Common myeloid progenitor, CD34-positive (primary cell): ENCODE measurements at places on chromosomes 3 and 15.

- DNase-seq, result no peak
Observed at GRCh38 chr3:24780991-24781390, 286.3 kb upstream of the THRB start.

DNA sequence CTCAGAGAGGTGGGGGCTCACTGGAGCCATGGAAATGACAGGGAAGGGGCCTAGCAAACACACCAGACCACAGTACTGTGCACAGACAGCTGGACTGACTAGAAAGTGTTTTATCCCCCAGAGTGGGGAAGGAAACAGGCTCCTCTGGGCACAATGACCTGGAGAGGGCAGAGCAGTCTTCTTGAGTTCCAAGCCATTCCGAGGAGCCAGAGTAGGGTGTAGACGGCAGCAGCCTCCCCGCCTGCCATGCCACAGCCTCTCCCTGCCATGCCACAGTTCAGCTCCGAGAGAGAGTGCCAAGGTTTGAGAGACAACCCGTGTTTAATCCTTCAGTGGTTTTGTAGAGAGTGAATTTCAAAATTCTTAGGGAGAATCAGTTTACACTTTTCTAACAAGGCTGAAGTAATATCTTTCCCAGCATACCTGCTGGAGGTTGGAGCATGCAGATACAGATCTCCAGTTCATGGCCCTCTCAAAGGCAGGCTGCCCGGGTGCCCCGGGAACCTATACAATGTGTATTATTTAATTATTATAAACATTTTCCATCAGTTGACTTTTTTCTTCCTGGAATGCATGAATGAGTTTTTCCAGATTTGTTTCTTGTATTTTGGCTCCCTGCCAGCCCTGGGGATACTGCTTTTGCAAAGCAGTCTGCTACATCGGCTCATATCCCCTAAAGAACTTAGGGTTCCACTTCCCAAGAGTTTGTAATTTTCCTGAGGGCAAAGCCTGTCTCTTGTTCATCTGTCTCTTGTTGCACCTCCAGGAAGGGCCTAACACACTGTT lies 3.2 kb downstream of the PODXL2 start:
- no peak for DNase-seq

GRCh38 chr3:185734725-185735096 lies 90.1 kb downstream of the IGF2BP2 start:
- no peak for DNase-seq

- no peak for DNase-seq
Observed at GRCh38 chr3:17232442-17232841, 347.7 kb downstream of the PLCL2 start.

DNA sequence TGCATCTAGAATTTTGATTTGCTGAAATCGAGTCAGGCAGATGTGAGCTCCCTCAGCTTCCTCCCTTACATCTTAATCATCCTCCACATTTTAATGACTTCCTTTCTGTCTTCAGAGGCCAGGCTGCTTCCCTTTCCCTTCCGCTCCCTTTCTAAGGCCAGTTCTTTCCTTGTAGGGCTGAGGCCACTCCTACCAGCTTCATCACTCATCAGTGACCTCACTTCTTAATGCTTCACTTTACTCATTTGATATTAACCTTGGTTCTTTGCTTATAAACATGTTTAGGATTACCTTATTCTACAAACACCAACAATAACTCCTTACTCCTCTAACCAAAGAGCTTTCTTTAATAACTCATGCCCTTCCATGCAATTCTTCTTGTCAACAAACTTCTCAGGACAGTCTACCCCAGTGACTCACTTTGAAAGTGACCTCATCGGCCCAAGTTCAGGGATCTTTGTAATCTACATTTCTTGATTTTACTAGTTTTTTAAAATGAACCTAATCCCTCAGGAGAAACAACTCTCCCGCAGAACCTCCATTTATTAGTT lies 23.9 kb downstream of the ILDR1 start:
- DNase-seq, result peak; percentile 71

GRCh38 chr3:29852767-29853166 lies 571.9 kb downstream of the RBMS3 start:
- DNase-seq, result no peak

GRCh38 chr3:156413293-156413892 lies 141.5 kb downstream of the SSR3 start:
- no peak for DNase-seq

- no peak for DNase-seq
Observed at GRCh38 chr3:193974191-193974652, 161.7 kb upstream of the HES1 start.

DNA sequence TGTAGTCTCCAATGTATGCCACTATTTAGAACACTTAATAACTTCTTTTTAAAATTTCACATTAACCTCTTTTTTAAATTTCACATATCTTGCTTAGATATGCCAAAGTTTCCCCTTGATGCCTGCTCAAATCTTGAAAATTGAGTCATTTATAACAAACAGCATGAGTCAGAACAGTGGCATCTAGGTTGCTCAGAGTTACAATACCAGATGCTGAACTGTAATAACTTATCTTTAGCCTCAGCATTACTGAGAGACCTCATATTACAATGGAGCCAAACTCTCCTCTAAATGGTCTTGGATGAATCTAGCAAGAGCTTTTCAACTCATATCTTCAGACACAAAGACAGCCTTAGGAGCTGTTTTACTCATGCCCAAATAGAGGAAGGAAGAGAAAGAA lies 439.3 kb upstream of the ARPP21 start:
- DNase-seq, result no peak

GRCh38 chr3:172246107-172246844 lies 202.0 kb downstream of the GHSR start:
- DNase-seq, result no peak

GRCh38 chr15:99335508-99335907 lies 84.2 kb downstream of the LRRC28 start:
- no peak for DNase-seq

DNA sequence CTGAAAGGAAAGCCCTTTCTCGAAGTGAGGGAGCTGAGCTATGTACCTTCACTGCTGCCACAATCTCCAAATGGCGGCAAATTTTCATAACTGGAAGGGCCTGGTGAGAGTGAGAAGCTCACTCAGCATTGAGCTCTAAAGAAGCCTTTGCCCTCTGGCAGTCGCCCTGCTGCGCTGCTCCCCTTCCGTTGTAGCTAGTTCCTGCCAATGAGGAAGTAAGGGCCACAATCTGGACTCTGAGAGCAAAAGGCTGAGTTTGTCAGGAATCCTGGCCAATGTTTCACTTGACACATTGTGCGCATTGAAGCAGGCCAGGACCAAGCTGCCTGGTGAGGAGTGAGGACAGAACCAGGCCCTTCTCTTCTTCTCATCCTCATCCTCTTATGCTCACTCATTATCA lies 579.5 kb downstream of the PDCD6IP start:
- no peak for DNase-seq

DNA sequence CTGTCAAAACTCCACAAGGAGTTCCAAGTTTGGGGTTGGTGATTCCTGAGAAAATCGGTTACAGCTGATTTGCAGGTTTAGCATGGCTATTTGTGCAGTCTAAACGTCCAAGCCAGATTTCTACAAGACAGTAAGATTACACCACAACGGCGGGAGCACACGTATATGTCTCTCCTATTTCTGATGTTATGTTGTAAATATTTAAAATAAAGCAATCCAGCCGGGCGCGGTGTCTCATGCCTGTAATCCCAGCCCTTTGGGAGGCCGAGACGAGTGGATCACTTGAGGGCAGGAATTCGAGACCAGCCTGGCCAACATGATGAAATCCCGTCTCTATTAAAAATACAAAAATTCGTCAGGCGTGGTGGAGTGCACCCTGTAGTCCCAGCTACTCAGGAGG lies 106.8 kb upstream of the IGF1R start:
- no peak for DNase-seq

DNA sequence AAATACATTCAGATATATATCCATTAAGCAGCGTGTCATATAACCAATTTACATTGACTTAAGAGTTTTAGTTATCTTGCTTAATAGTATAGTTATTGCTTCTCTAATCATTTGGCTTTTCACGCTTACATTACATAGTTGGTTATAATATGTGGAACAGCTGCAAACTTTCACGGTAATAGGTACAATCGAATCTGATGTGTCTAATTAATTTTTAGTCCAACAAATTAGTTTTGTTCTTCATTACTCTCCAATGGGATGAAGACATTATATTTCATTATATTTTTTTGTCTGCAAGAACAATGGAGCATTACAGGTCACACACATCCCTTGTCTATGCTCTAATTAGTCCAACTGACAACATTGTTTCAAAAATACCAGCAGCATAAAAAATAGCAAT lies 546.3 kb downstream of the ROBO2 start:
- no peak for DNase-seq

DNA sequence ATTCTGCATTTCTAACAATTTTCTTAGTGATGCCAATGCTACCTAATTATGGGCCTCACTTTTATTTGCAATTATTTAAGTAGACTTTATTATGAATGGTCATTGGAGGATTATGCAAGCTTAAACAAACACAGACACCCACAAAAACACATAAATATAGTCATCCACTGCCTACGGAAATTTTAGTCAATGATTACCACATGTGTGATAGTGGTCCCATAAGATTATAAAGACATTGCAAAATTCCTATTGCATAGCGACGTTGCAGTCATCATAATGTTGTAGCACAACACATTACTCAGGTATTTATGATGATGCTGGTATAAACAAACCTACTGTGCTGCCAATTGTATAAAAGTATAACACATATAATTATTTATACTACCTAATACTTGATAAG lies 247.8 kb upstream of the ALCAM start:
- DNase-seq, result no peak

GRCh38 chr15:74173380-74174218 lies at the start of gene ISLR:
TSS of gene ISLR (plus strand) at chr15:74173710. CDS start at chr15:74174859, 1,149 bp downstream.
- DNase-seq, result peak; percentile 13

DNA sequence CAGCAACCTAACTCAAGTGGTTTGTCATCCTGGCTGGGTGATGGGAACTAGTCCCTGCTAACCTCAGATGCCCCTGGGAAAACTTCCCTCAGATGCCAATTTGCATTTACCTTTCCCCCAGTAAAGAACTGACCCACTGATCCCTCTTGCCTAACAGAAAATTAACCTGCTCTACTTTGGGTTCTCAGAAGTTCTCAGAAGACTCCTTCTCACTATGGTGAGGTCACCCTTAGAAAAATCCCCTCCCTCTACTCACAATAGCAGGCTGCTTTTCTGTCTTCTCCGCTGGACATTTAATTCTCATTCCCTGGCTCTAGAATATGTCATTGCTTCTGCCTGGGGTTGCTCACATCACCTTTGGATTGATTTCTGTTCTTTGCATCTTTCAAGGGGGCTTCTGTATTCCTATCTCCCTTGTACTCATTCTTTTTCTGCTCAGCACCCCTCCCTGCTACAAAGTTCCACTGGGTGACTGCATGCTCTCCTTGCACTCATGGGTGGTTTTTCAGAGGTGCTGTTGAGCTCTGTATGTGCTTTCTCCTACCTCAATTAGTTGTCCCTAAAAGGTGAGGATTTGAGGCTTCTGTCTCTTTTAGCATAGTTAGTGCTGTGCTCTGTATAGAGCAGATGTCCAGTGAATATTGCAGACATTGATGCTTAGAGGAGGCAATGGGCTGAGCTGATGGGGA lies 869 bp downstream of the PLA1A start:
- no peak for DNase-seq

DNA sequence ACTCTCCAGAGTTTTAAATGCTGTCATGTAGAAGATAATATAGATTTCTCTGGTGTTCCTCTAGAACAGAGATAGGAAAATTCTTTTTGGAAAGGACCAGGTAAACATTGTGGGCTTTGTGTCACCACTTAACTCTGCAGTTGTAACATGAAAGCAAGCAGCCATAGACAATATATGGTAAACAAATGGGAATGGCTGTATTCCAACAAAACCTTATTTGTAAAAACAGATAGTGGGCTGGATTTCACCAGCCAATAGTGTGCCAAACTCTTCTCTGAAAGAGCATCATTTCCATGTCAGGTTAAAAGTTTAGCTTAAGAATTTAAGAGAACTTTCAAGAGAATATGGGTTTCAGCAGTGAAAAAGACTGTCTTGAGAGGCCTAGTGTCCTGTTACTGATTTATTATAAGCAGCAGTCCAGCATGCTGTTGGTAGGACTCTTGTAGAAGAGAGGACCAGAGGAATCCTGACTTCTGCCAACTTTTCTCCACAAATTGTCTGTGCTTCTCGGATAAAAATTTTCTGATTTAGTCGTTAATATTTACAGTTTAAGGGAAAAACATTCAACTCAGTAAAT lies 107.7 kb downstream of the TCF12 start:
- no peak for DNase-seq

GRCh38 chr3:22922317-22922716 lies 280.8 kb upstream of the UBE2E2 start:
- DNase-seq, result peak; percentile 10

DNA sequence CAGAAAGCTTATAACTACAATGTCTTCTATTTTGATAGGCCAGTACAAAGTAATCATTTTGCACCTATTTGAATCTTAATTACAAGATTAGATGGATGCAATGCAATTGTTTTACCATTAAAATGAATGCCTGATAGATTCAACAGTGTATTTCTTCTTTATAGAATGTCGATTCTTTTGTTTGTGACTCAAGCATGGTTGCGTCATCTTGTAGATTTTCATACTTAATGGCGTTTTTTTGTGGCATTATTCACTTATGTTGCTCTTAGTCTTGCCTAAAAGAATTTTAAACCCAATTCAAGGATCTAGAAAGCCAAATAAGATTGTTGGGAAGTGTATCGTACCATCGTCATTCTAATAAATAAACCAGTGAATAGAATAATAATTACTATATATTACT lies 21.4 kb downstream of the ZBTB38 start:
- DNase-seq, result no peak

DNA sequence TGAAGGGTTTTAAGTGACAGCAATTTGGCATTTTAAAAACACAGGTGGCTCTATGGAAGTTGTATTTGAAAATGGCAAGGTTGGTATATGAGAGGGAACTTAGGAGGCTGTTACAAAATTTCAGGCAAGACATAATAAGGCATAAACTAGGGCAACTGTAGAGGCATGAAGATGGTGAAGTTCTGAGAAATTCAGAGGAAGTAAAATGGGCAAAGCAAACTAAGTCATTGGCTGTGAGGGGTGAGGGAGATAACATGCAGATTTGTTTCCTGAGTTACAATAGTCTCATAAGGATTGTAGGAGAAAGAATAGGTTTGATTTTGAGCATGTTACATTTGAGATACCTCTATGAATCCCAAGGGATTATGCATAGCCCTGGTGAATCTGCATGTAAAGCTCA lies 302.9 kb upstream of the ARHGEF26 start:
- no peak for DNase-seq

GRCh38 chr3:162992741-162993140 lies 1496.1 kb downstream of the OTOL1 start:
- DNase-seq, result no peak

- no peak for DNase-seq
Observed at GRCh38 chr3:153621953-153622352, 459.9 kb downstream of the RAP2B start.

- DNase-seq, result no peak
Observed at GRCh38 chr15:65310431-65311137, 6.1 kb downstream of the RNU5B-1 start.
